ENCODE measurements at places on chromosomes 6 and 20.
A peak's percentile ranks its signal among the peaks of the same experiment; 100 is the strongest.

- DNase-seq = no peak
Observed at GRCh38 chr6:131367206-131367873, 205.7 kb upstream of the ARG1 start.

DNA sequence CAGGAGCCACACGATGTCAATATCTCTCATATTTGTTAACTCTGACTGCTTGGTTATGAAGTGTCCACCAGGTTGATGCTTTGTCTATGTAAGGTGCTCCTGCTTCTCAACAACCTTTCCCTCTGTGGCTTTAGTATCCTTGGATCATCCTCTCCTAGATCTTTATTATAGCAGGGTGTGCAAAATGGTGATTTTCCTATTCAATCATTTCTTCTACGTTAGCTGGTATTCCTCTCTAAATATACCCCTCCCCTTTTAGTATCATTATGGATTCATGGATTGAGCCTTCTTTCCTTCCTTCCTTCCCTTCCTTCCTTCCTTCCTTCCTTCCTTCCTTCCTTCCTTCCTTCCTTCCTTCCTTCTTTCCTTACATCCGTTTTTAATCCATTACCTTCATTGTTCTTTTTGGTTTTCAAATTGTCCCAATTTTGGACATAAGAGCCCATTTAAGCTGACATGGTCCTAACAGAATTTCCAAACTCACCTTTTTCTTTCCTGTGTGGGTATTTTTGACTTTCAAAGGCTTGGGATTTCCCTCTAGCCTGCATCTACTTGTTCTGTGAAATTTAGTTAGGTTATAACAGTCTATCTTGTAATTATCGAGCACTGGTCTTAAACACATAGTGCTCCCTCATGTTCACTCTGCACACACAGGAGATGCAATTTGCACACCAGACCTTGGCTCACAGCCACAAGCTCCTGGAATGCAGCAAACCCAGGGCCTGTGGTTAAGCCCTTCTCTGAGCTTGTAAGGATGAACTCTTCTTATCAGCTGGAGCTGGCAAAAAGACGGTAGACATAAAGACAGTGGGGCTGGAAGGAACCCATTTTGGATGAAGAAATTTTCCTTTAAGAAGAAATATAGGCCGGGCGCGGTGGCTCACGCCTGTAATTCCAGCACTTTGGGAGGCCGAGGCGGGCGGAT, 109.9 kb downstream of the SLC24A3 start:
- DNase-seq = no peak

DNA sequence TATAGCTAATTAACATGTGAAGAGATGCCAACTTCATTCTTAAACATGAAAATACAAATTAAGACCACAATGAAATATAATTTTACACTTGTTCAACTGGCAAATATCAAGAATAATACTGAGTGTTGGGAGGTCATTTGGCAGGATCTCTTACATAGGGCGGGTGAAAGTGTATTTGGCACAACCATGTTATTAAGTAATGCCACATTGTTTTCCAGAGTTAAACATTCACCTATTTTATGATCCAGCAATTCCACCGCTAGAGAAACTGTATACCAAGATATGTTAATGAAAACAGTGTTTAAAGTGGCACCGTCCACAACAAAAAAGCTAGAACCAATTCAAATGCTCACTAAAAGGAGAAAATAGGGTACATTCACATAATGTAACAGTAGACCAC, 14.1 kb downstream of the MOCS1 start:
- DNase-seq = no peak

- peak; percentile 28 for DNase-seq
Observed at GRCh38 chr20:47610247-47610944, 108.7 kb downstream of the NCOA3 start.

GRCh38 chr6:93272896-93273295, 146.5 kb downstream of the EPHA7 start:
- no peak for DNase-seq

- no peak for DNase-seq
Observed at GRCh38 chr20:51036226-51036625, 13.3 kb upstream of the KCNG1 start.

GRCh38 chr6:156781861-156782631, 4.9 kb downstream of the ARID1B start:
- no peak for DNase-seq

DNA sequence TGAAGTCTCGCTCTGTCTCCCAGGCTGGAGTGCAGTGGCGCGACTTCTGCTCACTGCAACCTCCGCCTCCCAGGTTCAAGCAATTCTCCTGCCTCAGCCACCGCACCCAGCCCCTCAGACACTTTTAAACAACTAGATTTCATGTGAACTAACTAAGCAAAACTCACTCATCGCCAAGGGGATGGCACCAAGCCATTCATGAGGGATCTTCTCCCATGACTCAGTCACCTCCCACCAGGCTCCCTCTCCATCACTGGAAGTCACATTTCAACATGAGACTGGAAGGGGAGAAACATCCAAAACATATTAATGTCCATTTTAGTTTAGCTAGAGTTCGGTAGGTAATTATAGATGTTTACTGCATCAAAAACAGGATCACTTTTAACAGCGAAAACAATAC, 95.9 kb upstream of the PRL start:
- DNase-seq = no peak

DNA sequence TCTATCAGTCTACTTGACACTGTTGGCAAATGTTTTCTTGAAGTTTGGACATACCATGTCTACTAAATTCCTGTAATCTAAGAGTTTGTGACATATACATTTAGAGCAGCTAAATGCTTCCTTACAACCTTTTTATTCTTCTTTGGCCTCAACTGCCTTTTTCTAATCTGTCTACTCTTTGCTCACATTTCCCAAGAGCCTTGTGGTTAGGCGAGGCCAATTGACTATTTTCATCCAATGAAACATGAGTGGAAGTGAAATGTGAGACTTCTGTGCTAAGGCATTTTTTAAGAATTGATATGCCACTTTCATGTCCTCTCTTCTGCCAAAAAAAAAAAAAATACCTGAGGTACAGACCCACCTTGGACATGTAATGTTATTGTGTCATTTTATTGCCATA, 158.2 kb upstream of the MCHR2 start:
- DNase-seq = no peak

- DNase-seq = no peak
Observed at GRCh38 chr6:87921034-87921433, 126.6 kb upstream of the SPACA1 start.

DNA sequence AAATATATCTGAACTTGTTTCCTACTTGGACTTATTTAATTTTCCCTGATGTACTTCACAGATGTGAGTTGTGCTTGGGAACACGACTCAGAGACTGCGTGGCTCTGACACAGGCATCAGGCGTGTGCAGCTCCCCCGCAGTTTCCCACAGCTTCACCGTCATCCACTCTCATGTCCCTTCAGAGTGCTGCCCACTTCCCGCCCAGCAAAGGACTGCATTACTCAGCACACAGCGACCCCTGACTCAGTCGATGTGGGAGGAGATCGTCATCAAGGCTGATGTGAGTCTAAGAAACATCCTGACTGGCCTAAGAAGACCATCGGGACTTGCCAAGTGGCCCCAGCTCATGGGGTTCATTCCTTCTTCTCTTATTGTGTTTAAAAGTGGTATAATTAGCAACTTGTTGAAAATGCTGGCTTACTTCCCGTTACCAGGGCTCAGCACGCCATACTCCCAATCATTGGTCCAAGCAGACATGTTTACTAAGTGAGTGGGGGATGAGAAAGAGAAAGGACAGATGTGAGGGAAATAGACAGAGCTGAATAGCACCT, 539.4 kb upstream of the JARID2 start:
- no peak for DNase-seq

Data from activated T-helper 1 cell treated with Interleukin-2 at 50 U/mL for 16 hours (primary cell).